ENCODE measurements at places on chromosomes 6 and 20. TPM values are rescaled to one million over a fixed set of nuclear protein-coding genes. Genes with fewer than 3 reads are reported as not detected.

SLC17A2 gene
- total RNA-seq = not detected

IPCEF1 gene
- total RNA-seq = not detected

BHLHE23 gene
- total RNA-seq = not detected

GPR63 gene
- 1.0 TPM for total RNA-seq

SLC22A7 gene
- total RNA-seq = not detected

TP53TG5 gene
- total RNA-seq = not detected

RNF217 gene
- 3.4 TPM for total RNA-seq

CENPW gene
- 18.7 TPM for total RNA-seq

TRERF1 gene
- total RNA-seq = 7.0 TPM

SAMD3 gene
- total RNA-seq = not detected

TRIM31 gene
- not detected for total RNA-seq

NKX2-2 gene
- total RNA-seq = not detected

STMND1 gene
- total RNA-seq = 0.17 TPM

PGC gene
- not detected for total RNA-seq

ALDH5A1 gene
- total RNA-seq = 0.17 TPM

LY6G6D gene
- not detected for total RNA-seq

RCAN2 gene
- 2.0 TPM for total RNA-seq

TNXB gene
- total RNA-seq = 0.17 TPM

BEND3 gene
- total RNA-seq = 1.3 TPM

MDFI gene
- total RNA-seq = 7.0 TPM

SUMO4 gene
- total RNA-seq = not detected

METTL24 gene
- not detected for total RNA-seq

FAM83C gene
- total RNA-seq = not detected

SRSF12 gene
- 0.34 TPM for total RNA-seq

ZC2HC1B gene
- not detected for total RNA-seq

MMP24OS gene
- 32.8 TPM for total RNA-seq

All from bronchus fibroblast of lung (primary cell).